Left hindlimb (tissue), 1 donor: ENCODE measurements at places on chromosomes 6 and 20.

- DNase-seq, result no peak
Observed at GRCh38 chr6:71419217-71420094, 130.8 kb downstream of the OGFRL1 start.

- no peak for DNase-seq
Observed at GRCh38 chr6:37990762-37991525, 171.4 kb downstream of the ZFAND3 start.

DNA sequence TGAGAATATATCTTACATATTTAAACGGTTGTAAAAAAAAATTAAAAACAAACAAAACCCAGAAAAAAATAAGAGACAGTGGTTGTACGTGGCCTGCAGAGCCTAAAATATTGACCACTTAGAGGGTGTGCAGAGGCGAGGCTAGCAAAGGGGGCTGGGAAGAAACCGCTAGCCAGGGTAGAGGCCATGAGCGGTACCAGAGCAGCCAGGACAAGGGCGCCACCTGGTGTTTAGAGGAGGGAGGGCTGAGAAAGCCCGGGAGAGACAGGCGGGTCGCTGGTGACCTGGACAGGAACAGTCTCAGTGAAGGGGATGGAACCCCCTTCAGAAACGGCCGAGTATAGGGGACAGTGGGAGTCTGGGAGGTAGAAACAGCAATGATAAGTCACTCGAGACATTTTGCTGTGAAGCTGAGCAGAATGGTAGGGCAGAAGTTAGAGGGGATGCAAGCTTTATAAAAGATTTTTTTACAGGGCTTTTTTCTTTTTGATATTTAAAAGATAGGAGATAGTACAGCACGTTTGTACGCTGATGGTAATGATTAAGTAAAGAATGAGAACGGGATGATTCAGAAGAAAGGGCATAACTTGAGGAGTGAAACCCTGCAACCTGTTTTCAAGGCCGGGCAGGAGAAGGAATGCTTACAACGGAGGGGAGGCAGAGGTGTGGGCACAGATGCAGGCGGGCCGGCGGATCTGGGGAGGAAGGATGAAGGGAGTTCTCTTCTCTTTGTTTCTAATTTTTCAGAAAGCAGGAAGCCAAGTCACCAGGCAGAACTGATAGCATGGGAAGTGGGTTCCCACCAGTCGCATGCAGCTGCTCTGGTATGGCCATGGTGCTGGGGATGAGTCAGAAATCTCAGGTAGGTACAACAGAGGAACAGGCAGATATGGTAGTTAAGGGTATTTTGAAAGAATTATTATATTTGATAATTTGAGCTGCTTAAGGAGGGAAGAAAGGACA, 76.2 kb downstream of the FAM229B start:
- no peak for DNase-seq

DNA sequence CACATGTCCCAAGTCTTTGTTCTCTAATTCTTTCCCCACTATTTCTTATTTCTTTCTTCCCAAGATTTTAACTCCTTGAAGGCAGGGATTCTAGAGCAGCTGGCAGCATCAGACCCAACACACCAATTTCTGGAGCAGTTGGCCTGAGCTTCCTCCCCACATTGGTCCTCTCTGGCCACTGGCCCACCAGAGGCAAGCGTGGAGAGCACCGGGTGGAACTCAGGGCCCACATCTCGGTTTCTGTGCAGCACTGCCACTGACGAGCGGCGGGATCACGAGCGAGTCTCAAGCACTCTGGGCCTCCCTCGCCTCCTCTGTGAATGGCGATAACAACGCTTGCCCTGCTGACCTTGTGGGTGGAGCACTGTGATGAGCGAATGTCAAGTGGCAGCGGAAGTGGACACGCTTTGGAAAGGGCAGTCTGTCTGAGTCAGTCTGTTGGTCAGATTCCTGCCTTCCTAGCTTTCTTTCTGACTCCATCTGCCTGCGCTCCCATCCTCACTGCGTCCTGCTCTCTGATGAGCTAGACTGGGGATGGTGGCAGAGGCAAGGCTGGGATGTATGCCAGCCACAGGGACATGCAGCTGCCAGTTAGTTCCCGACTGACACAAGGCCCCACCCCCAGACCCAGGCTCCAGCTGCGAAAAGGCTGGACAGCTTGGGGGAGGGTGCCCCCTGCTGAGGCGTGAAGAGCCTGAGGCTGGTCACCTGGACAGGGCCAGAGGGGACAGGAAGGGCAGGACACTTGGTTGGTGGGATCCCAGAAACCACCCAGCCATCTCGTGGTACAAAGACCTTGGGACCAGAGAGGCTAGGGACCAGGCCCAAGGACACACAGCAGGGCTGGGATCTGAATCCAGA, 4.5 kb upstream of the SPDEF start:
- DNase-seq, result no peak

DNA sequence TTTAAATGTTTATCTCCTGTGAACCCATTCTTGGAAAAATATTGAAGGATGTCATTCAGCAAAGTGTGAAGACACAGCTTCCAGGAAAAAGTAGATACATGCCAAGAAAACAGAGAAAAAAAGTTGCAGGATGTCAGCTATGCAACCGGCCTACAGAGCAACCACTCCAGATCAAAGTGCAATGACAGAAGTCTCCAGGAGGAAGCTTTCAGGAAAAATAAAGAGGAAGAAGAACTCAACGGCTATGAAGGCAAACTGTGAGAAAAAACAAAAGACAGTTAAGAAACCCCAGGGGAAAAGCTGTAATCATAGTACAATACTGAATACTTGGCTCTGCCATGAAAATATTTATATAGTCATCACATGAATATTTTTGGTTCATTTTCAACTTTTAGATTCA, 30.6 kb downstream of the REPS1 start:
- no peak for DNase-seq

GRCh38 chr20:13745784-13746183, 38.9 kb downstream of the ESF1 start:
- no peak for DNase-seq

DNA sequence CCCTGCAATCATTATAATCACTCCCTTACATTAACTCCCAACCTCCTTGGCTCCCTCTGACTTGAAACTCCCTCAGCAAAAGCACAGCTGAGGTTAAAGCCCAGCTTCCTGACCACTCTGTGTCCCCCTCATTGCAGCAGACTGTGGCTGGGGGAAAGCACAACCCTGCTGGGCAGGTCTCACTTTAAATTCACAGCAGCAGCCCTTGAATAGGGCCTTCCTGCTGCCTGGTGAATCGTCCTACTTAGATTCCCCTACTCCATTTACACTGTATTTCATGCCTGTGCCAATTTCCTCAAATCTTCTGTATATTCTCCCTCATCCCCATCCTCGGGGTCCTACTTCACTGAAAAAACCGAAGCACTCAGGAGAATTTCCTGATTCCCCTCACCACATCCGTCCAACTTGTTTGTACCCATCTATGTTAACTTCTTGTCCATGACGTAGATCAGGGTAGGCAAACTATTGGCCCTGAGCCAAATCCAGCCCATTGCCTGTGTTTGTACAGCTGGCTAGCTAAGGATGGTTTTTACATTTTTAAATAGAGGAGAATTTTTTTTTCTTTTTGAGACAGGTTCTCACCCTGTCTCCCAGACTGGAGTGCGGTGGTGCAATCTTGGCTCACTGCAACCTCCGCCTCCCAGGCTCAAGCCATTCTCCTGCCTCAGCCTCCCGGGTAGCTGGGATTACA, 31.5 kb upstream of the GCM1 start:
- DNase-seq, result peak; percentile 48

GRCh38 chr20:42155586-42155985, 537.4 kb upstream of the CHD6 start:
- DNase-seq, result no peak

GRCh38 chr20:52383995-52384621, 192.5 kb upstream of the ZFP64 start:
- DNase-seq, result no peak

- no peak for DNase-seq
Observed at GRCh38 chr20:55415567-55416142, 589.7 kb downstream of the CBLN4 start.

DNA sequence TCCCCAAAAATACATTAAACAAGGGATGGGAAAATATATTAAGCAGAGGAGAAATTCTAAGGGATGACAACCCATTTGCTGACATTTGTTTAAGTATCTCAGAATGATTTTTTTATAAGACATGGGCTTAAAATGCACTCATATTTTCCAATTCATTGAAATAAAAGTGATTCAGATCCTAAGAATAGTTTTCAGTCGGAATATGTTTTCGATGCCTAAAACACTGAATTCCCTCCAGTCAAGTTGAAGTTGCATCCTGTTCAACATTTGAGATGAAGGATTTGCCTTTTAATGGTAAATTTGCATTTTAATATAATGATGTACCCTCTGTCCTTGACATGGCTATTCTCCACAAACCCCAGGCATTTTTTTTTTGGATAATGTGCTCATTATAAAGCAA, 79.3 kb downstream of the PTCHD4 start:
- no peak for DNase-seq

DNA sequence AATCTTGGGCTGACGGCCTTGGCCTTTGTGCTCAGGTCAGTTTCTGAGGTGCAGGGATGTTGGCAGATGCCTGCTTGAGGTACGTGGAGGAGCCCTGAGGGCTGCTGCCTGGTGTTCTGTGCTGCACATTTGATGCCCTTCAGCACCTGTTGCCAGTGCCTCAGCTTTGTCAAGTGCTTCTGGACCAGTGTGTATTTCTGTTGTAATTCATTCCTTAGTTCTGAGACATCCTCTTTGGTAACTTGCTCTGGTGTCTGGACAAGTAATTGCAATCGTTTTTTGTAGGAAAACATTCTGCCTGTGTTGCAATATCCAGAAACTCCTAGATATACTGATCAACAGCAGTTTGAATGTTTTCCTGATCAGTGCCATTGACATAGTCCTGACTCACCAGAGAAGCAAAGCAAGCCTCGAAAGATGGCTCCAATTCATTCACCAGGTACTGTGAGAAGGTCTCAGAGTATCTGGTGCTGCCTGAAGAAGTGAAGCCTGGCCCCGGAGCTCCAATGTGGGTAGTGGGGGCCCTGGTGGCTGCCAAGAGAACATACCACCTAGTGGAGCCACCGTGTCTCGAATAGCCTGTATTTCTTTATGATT, 26.7 kb downstream of the ZNF337 start:
- DNase-seq, result no peak

GRCh38 chr20:54026295-54027064, 43.9 kb downstream of the BCAS1 start:
- no peak for DNase-seq

- no peak for DNase-seq
Observed at GRCh38 chr6:10725716-10726115, 2.8 kb downstream of the TMEM14C start.

DNA sequence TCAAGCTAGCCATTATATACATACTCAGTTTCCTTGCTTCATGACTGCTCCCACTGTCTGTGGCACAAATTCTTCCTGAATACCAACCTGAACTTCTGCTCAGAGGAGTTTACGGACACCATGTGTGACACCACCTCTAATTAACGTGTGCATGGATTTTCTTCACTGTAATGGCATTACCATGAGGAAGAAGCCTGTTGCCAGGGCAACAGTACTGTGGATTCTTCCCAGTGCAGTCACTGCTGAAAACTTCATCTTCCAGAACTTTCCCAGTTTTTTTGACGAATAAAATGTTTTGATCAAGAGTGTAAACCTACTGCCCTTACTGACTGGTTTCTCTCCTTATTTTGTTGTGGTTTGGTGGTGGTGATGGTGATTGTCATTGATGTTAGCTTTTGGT, 444.3 kb upstream of the NRSN1 start:
- no peak for DNase-seq

- DNase-seq, result no peak
Observed at GRCh38 chr6:96304997-96305396, 216.6 kb upstream of the UFL1 start.

DNA sequence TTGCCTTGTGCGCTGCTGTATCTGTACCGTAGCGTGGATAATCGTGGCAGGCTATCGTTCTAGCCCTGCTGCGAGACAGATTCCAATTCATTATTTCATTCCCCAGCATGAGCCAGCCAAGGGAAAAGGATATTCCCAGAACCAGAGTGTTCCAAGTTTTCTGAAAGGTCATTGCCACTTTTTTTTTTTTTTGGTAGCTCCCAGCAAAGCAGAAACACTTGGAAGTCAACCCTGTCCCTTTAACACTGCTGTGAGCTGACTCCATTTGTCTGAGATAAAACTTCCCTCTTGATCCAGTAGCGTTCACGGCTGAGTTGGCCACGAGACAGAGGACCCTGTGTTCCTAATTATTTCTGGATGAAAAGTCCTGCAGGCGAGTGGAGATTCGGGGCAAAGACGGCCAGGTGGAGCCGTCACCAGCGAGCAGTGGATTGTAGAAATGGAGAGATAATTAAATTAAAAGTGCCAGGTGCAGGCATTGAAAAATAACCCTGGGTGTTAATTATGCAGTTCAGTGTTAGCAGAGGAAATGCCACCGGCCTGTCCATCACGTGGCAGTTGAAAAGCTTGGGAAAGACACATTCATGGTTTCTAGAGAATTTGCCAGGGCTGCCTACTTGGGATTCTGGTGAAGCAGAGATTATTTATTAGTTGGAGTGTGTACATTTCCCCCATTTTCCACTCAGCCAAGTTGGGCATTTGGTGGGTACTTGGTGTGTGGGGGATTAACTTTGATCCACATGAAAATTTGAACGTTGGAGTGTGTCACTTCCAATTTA, 164.2 kb downstream of the SLC24A3 start:
- DNase-seq, result no peak

DNA sequence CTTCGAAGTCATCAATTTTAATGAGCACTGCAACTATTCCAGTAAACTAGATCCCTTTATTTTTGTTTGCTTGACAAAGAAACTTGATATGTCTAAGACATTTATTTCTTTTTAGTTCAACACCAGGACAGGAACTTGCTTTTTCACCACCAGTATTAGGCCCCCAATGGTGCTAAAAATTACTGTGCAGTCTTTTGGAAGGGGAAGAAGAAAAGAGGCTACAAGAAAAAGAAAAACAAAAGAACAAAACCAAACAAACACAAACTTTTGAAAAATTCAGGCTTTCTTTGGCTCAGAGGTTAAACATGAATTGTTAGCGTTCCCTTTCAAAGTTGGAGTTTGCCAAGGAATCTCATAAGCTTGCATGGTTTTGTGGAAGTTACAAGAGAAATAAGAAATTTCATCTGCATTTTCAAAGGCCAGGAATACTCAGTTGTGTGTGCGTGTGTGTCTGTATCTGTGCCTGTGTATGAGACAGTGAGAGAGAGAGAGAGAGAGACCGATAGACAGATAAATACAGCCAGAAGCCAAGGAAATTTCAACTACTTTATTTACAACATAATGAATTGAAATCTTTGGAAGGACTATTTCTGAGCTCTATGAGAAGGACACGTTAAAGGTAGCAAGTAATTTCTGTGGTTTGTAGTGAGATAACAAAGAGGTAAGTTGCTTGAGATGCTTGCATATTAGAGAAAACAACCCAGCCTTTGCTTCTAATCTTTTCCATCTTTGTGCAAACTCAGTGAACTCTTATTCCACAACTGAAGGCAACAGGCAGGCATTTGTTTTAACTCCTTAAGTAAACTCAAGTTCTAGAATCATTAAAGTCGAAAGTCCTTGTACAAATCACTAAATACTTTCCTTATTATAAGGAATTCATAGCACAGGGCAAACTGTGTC, 171.0 kb upstream of the CITED2 start:
- DNase-seq, result no peak
